GM19239 (cell line): ENCODE measurements at places on chromosomes 16 and 17.

GRCh38 chr16:68074850-68075555 lies 10.2 kb upstream of the NFATC3 start:
- DNase-seq = peak; percentile 65

- DNase-seq = no peak
Observed at GRCh38 chr16:31301708-31302400, 42.1 kb downstream of the ITGAM start.

DNA sequence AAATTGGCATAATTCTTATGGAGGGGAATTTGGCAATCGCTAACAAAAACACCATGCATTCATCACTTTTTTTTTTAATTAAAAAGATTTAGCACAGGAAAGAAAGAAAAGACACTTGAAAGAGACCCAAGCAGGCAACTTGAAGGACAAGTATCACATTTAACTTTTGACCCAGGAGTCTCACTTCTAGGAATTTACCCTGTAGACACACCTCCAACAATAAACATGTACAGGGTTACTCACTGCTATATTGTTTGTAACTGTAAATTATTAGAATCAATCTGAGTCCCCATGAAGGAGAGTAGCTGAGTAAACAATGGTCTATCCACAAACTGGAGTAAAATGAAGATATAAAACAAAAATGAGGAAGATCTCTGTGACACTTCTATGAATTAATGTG lies 10.1 kb downstream of the KIAA0753 start:
- DNase-seq = no peak

- DNase-seq = no peak
Observed at GRCh38 chr17:81498953-81499600, 13.5 kb downstream of the ACTG1 start.

DNA sequence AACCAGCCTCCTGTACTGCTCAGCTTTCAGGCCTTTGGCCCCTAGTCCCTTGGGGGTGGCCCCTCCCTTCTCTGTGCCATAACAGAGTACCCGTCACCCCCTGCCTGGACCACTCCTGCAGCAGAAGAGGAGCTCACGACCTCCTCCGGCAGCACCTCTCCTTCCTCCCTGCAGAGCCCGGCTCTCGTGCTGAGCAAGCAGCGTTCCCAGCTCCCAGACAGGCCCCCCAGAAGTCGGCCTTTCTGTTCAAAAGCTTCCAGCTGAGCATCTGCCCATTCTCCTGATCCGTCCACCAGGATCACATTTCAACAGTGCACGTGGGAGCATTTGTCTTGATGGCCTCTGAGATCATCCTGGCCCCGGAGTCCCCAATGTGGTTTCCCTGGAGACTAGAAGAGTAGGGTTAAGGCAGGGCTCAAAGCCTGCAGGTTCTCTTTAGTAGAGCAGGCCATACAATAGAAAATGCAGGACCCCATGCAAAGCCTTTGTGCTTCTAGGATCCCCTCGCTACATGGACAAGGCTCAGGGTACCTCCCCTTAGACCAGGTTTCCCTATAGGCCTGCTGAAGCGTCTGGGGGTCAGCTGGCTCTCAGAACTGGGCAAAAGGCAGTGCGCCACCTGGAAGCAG lies 35.6 kb downstream of the NLRC3 start:
- no peak for DNase-seq

- peak; percentile 69 for DNase-seq
Observed at GRCh38 chr16:88940862-88941817, 35.9 kb downstream of the CBFA2T3 start.
